Liver (tissue), 10 donors: ENCODE measurements at places on chromosomes 13 and 19. TPM values are rescaled to one million over a fixed set of nuclear protein-coding genes. Genes with fewer than 3 reads are reported as not detected.

Gene TLE2
- total RNA-seq, result 4.5 TPM

Gene ZNF808
- total RNA-seq, result 8.7 TPM

Gene SERTM1
- not detected for total RNA-seq

Gene ZNF223
- 2.8 TPM for total RNA-seq

Gene ZNF345
- 2.3 TPM for total RNA-seq

Gene SHD
- total RNA-seq, result 2.3 TPM

Gene LILRB1
- 5.1 TPM for total RNA-seq

Gene SERPINE3
- total RNA-seq, result not detected
